ENCODE measurements at places on chromosomes 13 and 19. TPM values are rescaled to one million over a fixed set of nuclear protein-coding genes. Genes with fewer than 3 reads are reported as not detected.

GRCh38 chr19:8441725-8442544, 2.8 kb upstream of the HNRNPM start:
- DNase-seq = no peak

DNA sequence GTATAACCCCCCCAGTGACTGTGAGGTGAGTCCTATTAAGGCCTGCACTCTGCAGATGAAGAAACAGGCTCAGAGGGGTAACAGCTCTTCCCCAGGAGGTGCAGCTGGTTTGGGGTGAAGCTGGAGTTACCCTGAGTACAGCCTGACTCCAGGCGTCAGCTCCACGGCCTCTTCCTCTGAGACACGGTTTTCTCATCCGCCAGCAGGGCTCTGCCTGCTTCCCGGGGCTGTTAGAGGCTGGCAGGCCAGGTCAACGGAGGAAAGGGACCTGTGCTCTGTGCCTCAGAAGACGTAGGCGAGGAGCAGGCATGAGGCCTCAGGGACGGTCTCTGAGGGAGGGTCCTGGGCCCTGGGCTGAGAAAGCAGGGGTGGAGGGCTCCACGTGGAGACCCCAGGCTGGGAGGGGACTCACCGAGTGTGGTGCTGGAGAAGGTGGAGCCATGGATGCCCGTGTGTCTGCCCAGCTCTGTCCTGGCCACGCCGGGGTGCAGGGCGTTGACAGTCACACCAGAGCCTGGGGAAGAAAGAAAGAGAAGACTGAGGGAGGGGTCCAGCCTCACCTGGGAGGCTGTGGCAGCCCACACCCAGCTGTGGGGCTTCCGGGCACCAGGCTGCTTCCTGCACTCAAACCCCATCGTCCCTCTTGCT, 9.0 kb upstream of the GP6 start:
- DNase-seq = no peak

GRCh38 chr13:114068656-114069318, 63.6 kb downstream of the RASA3 start:
- DNase-seq = peak; percentile 74

DNA sequence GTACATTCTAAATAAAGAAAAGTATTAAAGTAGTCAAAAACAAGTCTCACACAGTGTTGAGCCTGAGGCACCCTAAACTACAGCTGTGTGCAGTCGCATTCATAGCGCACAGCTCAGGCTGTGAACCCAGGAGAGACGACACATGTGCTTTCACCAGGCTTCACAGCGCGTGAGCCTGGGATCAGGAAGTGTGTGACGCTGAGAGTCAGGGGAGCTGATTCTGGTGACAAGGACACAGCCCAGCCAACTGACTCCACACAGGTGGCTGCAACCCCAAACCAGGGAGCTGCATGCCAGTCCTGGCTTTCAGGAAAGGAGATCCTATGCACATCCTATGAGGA, 41.6 kb downstream of the COL4A1 start:
- DNase-seq = no peak

DNA sequence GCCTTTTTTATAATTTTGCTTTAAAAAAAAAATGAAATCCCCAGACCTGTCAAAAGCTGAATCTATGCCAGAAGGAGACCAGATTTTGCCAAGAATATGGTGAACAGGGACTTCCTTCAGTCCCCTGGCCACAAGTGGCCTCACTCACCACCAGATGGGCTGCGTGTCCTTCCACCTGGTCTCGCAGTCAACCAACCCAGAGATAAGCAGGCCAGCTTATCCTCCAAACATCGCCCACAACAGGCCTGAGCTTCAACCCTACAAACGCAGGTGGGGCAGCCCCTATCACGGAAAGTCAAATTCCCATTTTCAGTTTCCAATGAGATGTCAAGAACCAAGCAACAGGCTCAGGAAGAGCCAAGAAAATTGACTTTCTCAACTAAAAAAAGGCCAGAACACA, 30.5 kb downstream of the STK24 start:
- DNase-seq = no peak

DNA sequence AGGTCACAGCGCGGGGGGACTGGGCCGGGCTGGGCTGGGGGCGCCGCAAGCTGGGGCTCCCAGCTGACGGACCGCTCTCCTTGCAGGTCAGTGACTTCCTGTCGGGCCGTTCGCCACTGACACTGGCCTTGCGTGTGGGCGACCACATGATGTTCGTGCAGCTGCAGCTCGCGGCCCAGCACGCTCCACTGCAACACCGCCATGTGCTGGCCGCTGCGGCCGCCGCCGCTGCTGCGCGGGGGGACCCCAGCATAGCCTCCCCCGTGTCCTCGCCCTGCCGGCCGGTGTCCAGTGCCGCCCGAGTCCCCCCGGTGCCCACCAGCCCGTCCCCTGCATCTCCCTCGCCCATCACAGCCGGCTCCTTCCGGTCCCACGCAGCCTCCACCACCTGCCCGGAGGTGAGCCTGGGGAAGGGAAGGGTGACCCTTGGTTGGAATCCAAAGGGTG, 5.7 kb downstream of the MIDN start:
- no peak for DNase-seq

GRCh38 chr13:96958286-96958891, 35.9 kb downstream of the OXGR1 start:
- peak; percentile 36 for DNase-seq

DNA sequence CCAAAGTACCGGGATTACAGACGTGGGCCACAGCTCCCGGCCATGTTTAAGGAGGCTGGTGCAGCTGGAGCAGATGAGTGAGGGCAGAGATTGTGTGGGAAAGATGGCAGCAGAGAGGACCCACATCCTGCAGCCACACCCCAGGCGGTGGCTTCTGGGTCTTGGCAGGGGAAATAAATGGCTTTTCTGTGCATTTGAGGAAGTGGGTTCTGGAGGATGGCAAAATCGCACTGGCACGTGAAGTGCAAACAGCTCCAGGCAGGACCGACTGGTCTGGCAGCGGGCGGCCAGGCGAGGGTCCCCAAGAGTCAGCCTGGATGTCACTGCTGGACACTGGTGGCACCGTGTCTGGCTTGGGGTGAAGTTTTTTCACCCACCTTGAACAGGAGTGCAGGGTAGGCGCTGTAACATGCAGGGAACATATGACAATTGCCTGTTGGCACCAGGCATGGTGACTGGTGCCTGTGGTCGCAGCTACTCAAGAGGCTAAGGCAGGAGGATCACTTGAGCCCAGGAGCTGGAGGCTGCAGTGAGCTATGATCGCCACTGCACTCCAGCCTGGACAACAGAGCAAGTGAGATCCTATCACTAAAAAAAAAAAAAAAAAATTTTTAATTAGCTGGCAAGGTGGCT, 8.4 kb downstream of the B3GNT3 start:
- no peak for DNase-seq

The RNASEH2A gene
- total RNA-seq = 5.3 TPM

The MAP4K1 gene
- total RNA-seq = 0.96 TPM

The ARHGAP33 gene
- total RNA-seq = 0.96 TPM

The TLE5 gene
- 41.4 TPM for total RNA-seq

The KIR2DL4 gene
- total RNA-seq = not detected

The RETN gene
- not detected for total RNA-seq

The PCP2 gene
- not detected for total RNA-seq

The COL4A2 gene
- total RNA-seq = 1,871 TPM

The EID2 gene
- 10.1 TPM for total RNA-seq

The MISP3 gene
- total RNA-seq = 0.96 TPM

Data from umbilical cord (tissue), 2 donors.